DMS79 (cell line): ENCODE measurements at places on chromosomes 11 and 22.

DNA sequence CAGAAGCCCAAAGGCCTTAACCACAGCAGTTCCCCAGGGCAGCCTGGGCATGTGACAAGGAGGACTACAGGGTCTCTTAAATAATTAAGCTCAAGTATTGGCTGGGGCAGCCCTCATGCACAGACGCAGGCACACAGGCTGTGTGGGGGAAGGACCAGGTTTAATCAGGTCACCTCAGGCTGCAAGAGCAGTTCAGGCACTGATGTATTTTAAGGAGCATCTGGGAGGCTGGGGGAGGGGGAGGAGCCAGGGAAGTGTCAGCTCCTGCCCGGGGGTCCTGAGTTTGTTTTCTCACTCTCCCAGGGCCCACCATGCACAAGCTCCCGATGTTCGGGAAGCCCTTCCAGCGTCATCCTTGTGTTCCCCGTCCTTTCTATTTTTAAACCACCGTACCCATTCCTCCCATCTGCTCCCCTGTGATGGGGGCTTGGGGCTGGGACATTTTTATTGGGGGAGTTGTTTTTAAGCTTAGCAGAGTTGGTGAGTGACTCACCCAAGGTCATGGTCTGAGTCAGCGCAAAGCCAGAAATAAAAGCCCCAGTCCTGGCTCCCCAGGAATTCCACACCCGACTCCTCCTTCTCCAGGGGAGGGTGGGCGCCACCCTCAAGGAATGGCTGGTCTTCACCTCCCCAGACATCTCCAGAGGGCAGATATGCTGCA lies 2.4 kb downstream of the CSDC2 start:
- DNase-seq: no peak

DNA sequence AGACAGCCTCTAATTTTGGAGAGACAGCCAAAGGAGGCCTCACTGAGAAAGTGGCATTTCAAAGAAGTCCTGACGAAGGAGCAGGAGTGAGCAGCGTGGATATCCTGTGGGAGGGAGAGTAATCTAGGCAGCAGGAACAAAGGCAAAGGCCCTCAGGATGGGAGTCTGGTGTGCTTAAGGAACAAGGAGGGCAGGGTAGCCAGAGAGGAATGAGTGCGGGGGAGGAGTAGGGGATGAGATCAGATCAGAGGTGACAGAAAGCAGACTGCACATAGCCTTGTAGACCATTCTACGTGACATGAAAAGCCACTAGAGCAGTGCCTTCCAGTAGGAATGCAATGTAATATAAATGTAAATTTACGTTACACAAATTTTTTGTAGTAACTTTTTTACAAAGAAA lies 5.6 kb downstream of the SLC36A4 start:
- DNase-seq: no peak

GRCh38 chr11:7692426-7692825 lies 13.9 kb downstream of the OVCH2 start:
- DNase-seq: no peak

DNA sequence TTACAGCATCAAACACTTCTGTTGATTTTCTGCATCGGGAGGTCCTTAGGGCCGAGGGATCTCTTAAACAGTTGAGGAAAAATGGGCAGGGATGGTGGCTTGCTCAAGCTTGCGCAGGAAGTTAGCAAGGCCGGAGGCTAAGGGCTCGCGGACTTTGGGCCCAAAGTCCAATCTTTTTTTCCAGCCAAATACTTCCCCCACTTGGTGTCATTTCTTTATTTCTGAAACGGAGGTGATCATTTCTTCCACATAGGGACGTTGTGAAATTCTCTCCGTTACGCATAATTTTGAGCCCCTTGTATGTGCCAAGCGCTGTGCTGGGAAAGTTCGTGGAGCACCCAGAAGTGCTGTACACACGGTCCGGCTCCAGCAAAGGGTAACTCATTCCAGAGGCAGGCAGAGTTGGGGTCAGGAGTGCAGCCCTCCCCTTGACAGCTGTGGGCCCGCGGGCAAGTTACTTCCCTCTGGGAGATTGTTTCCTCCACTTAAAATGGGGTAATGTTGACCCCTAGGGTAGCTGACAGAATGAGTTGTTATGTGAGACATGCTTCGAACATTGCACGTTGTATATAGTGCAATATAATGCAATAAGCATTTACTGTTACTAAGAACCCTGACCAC lies 809 bp downstream of the MIEF1 start:
- no peak for DNase-seq

DNA sequence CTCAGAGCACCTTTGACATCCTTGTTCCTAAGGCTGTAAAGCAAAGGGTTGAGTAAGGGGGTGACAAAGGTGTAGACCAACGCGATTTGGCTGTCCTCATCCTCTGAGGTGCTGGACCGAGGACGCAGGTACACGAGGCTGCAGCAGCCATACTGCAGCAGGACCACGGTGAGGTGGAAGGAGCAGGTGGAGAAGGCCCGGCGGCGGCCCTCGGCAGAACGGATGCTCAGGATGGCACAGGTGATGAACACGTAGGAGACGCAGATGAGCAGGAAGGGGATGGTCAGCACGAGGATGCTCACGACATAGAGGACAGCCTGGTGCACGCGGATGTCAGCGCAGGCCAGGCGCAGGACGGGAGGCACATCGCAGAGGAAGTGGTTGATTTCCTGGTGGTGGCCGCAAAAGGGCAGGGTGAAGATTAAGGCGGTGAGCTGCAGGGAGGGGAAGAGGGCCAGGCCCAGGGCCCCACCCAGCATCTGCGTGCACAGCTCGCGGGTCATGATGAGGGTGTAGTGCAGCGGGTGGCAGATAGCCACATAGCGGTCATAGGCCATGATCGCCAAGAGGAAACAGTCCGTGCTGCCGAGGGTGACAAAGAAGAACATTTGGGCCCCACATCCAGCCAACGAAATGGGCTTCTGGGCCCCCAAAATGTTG lies 632 bp downstream of the OR10Q1 start:
- DNase-seq: no peak

- no peak for DNase-seq
Measured at GRCh38 chr11:121248496-121248895, 44.1 kb upstream of the SC5D start.

DNA sequence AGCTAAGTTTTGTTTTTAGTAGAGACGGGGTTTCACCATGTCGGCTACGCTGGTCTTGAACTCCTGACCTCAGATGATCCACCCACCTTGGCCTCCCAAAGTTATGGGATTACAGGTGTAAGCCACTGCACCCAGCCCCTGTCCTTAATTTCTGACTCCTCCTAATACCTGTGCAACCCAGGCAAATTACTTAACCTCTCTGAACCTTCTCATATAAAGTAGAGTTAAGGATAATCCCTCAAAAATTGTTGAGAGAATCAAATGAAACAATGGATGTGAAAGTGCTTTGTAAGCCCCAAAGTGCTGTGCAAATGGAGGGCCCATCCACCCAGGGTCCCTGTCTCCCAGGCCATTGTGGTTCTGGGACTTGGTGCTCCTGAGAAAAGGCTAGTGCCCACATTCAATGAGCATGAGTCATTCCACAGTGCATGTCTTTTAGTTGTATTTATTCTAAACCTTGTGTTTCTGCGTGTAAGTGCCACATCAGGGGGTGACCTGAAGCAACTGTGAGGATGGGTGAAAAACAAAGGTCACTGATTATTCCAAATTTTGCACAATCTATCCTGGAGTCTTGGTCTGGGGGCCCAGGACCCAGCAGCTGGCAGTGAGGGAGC lies 61.4 kb upstream of the PTPRJ start:
- DNase-seq: no peak

DNA sequence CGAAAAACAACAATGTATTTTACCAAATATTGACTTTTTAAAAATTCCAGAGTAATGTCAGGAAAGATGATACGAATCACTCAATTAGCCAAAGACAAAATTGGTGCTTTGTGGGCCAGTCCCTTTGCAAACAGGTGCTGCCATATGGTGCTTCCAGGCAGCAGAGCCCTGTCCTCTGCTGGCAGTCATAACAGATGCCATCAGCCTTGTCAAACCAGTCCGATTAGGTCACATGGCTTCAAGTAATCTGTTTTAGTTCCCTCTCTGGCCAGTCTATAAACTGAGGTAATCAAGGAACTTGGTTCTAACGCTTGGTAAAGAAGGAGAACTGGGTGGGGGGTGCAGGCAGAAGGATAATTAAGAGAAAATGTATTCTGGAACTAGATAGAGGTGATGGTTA lies 49.1 kb upstream of the CAPRIN1 start:
- DNase-seq: no peak

- no peak for DNase-seq
Measured at GRCh38 chr11:89660234-89660633, 49.9 kb upstream of the TRIM77 start.

DNA sequence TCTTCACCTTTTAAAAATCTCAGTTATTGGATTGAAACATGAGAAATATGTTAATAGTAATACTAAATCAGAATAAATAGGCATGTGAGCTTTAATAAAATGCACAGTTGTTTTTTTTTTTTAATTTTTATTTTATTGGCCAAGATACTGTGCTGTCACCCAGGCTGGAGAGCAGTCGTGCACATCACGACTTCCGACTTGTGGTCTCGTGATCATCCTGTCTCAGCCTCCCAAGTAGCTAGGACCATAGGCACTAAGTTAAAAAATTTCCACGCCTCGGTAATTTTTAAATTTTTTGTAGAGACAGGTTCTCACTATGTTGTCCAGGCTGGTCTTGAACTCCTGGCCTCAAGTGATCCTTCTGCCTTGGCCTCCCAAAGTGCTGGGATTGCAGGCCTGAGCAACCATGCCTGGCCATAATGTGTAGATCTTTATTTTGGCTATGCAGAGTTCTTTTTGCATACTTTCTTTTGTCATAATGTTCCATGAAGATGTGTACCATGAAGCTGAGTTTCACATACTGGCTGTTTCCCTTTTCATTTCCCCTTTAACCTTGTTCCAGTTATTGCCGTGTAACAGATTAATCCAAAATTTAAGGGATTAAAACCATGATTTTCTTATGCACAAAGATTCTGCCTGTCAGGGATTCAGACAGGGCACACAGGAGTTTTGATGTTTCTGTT lies 16.0 kb downstream of the CAPRIN1 start:
- no peak for DNase-seq

DNA sequence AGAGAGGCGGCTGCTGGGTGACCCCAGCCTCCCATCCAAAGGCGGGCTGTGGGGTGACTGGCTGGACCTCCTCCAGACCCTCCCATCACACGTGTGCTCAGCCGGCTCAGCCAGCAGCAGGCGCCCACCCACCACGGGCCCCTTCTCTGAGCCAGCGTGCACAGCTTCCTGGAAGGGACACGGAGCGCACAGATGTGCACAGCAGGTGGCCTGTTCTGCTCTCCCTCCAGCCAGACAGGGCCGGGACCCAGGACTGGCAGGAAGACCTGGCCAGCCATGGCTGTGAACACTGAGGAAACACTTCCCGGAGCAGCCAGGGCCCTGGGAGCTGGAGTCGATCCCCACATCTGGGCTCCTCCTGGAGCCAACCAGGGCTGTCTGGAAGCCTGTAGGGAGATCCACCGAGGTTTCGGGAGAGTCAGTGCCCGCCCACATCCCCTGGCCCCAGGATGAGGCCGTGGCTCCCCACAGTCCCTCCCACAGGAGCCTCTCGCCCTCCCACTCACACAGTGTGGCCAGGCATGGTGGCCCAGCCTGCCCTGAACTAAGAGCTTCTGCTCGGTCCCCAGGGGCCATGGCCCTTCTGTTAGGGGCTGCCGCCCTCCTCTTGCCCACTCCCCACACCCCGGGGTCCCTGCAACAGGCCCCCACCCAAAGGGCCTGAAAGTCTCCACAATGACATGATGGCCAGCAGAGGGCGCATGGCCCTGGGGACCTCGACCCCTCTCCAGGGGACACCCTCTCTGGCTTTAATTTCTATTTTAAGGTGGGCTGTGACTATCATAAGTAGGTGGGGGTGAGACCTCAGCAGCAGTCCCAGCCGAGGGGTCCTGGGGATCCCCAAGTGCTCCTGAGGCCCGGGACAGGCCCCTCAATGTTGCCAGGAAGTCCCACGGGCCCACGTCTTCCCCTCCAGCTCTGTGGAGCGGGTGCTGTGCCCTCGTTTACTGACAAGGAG lies 90.6 kb upstream of the FGF3 start:
- no peak for DNase-seq

- no peak for DNase-seq
Measured at GRCh38 chr11:97938789-97939188, 1082.0 kb upstream of the CNTN5 start.

- no peak for DNase-seq
Measured at GRCh38 chr22:48884786-48885185, 942.9 kb downstream of the BRD1 start.
